Activated CD8-positive, alpha-beta memory T cell treated with anti-CD3 and anti-CD28 coated beads for 1 hour (primary cell): ENCODE measurements at places on chromosomes 12 and 14.

GRCh38 chr12:118058881-118059280 lies 2.1 kb downstream of the WSB2 start:
- no peak for DNase-seq

DNA sequence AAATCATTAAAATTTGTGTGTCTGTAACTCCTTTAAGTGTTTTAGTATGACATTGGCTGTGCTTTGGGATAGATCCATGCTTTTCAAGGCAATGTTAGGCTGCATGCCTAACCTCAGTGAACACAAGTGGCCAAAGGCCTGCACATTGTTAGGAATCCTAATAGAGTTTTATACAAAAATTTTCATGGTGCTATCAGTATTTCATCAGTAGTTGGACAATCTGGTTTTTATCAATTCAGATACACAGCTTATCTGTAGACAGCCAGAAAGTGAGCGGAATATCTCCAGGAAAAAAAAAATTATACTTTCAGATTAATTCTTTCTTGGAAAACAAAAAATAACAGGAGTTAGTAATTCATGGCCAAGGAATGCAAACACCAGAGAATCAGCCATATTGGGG lies 324.0 kb upstream of the PDE3A start:
- no peak for DNase-seq

DNA sequence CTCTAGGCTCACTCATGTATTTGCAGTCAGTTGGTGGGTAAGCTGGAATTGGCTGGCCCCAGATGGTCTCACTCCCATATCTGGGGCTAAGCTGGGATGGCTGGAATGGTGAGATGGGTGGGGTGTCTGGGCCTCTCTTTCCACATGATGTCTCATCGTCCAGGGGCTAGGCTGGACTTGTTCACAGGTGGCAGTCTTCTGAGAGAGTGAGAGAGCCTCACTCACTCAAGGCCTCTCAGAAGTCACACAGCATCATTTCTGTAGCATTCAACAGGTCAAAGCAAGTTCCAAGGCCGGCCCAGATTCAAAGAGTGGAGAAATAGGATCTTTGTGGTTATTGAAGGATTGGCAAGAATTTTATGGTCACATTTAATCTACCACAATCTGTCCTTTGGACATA lies 102.7 kb downstream of the UNC79 start:
- no peak for DNase-seq

DNA sequence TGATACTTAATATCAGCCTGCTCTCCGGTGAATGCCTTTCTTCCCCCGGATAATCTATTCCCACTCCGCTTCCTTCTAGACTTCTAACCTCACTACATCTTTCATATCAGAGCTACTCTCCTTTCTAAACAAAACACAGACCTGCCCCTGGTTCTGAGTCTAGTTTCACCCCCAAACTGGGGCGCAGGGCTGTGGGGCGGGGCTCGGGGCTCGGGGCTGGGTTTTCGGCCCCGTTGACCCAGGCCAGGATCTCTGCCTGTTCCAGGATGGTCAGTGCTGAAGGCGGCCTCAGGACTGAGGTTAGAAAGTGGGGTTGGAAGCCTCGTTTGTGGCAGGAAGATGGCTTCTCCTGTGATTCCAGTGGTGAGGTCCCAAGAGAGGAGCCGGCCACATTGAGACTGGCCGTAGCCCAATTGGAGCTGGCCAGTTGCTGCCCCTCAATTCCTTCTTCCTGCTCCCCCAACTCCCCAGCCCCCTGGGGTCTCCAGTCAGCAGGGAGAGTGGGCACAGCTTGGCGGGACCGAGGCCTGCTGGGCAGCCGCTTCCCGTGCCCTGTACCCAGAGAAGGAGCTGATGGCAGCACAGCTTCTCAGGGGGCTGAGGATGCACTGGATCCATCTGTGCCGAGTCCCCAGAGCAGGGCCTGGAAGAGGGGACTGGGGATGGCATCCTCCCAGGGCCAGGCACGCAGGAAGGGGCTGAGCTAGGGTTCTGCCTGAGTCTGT lies 52.9 kb downstream of the LRCOL1 start:
- DNase-seq, result no peak

DNA sequence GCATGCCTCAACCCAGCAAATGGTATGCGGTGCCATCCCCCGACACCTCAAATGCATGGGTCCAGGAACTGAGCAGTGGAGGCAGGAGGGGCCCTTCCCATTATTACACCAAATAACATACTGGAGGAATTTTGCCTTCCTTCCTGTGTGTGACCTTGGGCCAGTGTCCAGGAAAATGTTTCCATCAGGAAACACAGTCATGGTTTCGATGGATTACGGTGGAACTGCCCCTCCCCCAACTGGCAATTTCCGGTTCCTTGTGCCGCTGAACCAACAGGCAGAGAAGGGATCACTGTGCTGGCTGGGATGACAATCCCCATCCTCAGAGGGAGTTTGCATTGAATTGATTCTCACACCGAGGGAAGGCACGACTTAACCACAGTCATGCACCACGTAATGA lies 9.1 kb upstream of the CDC42BPB start:
- DNase-seq, result no peak

DNA sequence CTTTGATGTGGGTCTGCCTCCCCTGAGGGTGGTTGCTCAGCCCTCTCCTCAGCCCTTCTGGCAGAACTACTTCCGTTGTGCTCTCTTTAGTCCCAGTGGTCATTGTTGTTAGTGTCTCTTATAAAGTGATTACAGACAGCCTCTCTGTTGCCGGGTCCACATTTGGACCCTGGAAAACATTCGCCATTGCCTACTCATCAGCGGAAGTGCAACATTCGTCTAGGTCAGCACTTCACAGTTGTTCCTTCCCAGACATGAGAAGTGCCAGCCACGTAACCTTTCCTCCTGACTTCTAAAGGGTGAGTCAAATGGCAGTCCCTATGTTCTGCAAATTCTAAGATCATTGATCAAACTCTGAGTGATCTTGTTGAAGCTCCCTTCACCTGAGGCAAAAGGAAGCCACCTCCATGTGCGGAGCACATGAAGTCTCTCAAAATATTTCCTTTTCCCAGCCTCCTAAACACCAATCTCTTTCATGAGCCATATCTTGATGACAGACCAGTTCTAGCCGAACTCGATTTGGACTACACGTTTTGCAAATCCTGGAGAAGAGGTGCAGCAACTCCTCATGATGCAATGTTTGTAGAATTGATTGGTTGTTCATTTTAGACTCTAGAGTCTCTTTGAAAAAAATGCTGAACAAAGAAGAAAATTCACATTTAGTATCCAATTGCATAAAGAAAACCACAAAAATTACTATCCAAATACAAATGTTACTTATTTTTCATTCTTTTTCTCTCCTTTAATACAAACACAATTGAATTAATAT lies 163.8 kb downstream of the RPL10L start:
- DNase-seq, result no peak

- DNase-seq, result no peak
These were observed 4.1 kb upstream of the WIF1 start for GRCh38 chr12:65125247-65125646.

GRCh38 chr14:76612654-76613053 lies 148.6 kb upstream of the VASH1 start:
- DNase-seq, result no peak

GRCh38 chr12:13471471-13471870 lies 274.9 kb downstream of the EMP1 start:
- DNase-seq, result no peak

GRCh38 chr14:63371033-63371432 lies 52.3 kb upstream of the GPHB5 start:
- DNase-seq, result no peak

GRCh38 chr14:75709207-75709812 lies 48.3 kb downstream of the TTLL5 start:
- DNase-seq, result peak; percentile 22

DNA sequence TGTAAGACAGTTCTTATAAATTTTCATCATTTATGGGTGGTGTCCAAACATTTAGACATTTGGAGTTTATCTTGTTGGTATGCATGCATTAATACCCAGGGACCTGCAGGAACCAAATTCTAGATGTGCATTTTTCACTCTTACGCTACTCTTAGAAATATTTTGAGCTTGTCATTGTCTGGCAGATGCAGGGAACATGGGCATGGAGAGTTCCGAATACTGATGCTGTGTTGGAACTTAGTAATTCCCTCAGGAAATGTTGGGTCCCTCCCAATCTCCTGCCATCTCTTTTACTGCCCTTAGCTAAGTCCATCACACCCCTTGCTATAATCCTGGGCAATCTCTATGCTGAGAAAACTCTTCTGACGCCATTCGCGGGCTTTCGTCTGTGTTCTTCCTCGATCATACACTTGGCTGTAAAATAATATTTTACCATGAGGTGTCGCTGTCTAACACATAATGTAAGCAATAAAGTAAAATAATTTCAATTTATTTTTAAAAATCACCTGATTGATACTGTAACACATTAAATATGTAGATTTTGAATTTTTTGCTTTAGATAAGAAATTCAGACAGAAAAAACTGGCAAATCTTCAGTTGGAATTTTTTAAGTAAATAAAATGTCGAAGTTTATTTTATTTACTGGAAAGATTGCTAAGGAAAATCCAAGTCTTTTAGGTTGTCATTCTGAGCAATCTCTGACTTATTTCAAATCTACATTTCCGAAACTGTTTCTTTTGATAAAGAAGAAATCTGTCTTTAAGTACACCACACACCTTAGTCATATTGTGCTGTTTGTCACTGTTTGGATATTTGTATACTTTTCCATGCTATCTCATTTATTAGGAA lies 304.1 kb upstream of the SSTR1 start:
- no peak for DNase-seq

DNA sequence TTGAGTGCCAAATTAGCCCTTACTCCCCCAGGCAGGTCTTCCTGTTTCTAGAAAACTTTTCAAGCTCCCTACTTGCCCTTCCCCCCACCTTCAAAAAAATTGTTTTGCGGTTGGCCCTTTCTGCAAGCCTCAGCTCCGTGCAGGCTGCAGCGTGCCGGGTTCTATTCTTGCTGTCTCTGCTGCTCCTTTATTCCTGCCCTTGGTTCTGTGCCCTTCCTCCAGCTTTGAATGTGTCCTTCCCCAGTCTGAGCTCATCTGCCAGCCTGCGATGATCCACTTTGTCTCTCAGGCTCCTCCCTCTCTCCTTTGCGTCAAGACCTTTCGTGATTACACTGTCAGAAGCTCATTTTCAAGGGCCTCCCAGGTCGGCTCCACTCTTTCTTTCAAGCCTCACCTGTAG lies 98.6 kb downstream of the IRF2BPL start:
- DNase-seq, result no peak
